SK-N-DZ (cell line): ENCODE measurements at places on chromosomes 12 and 14.
A peak's percentile ranks its signal among the peaks of the same experiment; 100 is the strongest.

DNA sequence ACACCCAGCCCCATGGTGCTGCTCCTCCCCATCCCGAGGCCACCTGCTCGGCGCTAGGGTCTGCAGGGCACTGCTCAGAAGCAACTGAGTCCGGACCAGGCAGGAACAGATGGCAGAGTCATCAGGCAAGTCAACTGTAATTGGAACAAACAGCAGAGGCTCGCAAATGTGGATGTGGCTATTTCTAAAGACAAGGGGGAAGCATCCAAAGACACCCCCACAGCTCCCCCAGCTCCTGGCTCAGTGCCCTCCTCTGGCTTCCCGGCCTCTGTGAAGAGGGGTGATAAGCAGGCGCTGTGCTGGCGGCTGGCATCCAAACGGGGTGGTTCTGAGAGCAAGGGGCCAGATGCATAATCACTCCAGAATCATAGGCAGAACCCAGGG is 125.6 kb downstream of the PIWIL1 start:
- no peak for DNase-seq

DNA sequence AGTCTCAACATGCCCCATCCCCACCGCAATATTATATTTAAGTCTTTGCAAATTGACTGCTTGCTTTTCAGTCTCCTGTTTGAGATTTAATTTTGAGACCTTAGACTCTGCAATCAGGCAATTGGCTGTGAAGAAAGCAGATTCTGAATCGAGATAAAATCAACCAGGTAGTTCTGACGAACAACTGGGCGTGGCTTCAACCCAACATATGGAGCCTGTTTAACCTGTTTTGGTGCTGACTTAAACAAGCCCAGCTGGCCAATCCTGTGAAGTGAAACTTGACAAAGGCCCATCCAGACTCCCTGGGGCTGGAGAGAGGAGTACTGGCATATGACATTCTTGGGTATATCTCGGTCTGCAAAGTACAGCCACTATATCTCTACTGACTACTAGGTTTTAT is 9.8 kb upstream of the CIPC start:
- DNase-seq, result no peak

- DNase-seq, result no peak
These were observed 29.9 kb upstream of the MYBPC1 start for GRCh38 chr12:101564912-101565311.

DNA sequence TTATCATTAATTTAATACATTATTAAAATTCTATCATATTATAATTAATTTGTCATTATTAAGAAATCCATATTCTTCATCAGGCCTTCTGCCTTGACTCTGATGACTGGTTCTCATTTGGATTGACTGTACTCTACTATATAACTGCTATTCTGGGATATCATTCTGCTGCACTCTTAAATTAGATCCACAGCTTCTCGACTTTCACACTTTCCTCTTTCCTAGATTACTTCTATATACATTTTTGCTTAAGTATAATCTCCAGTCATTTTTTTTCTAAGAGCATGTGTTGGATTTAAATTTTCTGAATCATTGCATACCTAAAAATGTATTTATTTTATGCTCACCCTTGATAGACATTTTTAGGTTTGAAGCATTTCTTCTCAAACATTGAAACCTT is 12.4 kb downstream of the GRIP1 start:
- DNase-seq, result no peak

- no peak for DNase-seq
These were observed 7.8 kb downstream of the ATN1 start for GRCh38 chr12:6935371-6936193.

- no peak for DNase-seq
These were observed 20.1 kb upstream of the LDHB start for GRCh38 chr12:21677622-21678277.

- DNase-seq, result no peak
These were observed 3.6 kb downstream of the FGD4 start for GRCh38 chr12:32402946-32403345.

GRCh38 chr12:98110536-98110935 is 404.9 kb upstream of the TMPO start:
- peak; percentile 63 for DNase-seq

GRCh38 chr12:75660805-75661404 is 149.5 kb upstream of the KRR1 start:
- no peak for DNase-seq

DNA sequence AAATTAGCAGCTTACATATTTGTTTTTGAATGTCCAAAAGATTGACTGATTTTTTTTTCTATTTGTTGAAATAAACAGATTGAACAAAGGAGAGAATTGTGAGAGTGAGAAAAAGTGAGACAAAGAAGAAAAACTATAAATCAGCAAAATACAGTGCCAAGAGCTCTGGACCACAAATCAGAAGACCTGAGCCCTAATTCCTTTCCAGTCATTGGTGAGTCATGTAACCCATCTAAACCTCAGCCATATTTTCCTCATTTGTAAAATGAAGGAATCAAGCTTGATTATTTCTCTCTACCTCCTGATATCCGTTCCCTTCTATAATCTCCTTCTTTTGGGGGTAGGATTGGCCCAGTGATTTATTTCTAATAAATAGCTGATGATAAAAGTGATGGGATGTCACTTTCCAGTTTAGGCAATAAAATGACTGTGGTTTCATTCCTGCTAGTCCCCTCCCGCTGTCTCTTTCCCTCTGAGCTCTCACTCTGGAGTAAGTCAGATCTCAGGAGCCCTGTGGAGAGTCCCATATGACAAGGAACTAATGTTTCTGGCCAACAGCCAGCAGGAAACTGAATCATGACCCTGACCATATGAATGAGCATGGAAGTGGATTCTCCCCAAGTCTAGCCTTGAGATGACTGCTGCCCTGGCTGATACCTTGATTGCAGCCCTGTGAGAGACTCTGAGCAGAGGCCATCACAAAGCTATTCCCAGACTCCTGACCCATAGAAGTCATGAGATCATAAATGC is 218.9 kb downstream of the ACSS3 start:
- no peak for DNase-seq

GRCh38 chr12:132044661-132045412 is 95.1 kb downstream of the EP400 start:
- DNase-seq, result no peak

- DNase-seq, result peak; percentile 23
These were observed 25.7 kb downstream of the KLRK1 start for GRCh38 chr12:10363914-10364814.

DNA sequence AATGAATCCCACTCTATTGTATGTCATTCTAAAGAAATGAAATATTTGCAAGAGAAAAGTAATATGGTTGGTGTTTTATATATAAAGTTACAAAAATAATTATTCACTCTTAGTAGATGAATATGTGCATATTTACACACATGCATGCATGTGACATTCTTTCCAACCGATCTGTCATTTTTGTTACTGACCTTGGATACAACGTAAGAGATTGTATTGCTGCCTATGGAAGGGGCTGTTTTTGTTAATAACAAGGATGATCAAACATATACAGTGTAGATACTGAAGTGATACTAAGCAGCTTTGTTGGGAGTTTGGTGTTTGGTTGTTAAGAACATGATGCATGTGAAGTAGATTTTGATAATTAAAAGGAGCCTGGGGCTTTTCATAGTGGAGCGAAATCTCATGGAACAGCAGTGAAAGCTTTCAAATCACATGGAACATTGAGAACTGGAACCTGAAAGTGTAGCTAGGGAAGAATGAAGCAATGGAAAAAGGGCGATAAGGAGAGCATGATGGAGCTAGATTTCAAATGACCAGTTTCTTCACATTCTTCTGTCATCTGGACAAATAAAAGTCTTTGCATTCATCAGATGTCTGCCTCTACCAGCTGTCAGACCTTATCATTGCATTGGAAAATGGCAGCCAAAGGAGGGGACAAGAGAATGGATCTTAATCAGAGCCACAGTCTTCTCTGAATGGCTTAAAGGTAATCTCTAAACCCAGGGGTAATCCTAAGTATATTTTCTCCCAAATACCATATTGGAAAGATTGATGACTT is 10.0 kb downstream of the BORCS5 start:
- no peak for DNase-seq

- DNase-seq, result no peak
These were observed at the start of gene STRN3 for GRCh38 chr14:31026077-31026449. STRN3 (minus strand) TSS chr14:31026379; CDS start chr14:31026185, 194 bp downstream.
